CMK (cell line): ENCODE measurements at places on chromosomes 11 and 22.

DNA sequence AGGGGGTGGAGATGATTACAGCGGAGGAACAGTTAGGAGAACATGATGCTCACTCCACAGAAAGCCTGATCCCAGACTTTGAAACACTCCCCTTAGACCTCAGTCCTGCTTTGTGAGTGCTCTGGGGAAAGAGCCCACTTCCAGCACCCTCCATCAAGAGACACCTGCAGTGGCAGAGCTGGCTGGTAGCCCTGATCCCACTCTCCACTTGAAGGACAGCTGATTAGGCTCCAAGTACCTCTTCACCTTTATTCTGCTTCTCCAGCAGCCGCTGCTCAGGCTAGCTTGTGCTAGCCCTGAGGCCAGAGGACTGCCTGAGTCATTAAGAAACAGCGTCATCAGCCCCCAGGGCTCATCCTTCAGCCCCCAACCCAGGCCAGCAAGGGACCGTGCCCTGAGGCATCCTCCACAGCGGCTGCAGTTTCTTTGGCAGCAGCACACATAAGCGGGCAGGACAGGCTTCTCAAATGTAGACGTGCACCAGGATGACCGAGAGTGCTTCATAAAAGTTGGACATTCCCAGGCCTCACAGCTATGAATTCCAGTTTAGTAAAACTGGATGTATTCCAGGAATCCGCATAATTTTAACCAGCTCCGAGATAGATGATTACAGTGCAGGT is 146.0 kb upstream of the TBCEL start:
- DNase-seq = no peak

- no peak for DNase-seq
Measured at GRCh38 chr11:126544108-126545056, 188.9 kb downstream of the ST3GAL4 start.

GRCh38 chr11:120258661-120259060 is 18.7 kb downstream of the POU2F3 start:
- DNase-seq = no peak

DNA sequence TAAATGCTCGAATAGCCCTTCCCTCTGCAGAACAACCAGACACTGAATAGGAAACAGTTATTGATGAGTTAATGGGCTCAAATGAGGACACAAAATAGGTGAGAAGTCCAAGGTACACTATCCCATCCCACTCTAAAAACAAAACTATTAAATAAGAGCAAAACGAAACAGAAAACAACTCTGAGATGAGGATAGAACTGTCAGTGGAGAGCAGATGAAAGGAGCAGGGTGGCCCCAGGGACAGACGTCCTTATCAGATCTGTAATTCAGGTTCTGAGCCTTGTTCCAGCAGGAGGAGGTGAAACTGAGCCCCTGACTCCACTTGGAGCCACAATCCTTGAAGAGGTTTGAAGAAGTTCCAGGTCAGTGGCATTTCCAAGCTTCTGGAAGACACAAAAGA is 8.5 kb upstream of the SNX19 start:
- DNase-seq = no peak

DNA sequence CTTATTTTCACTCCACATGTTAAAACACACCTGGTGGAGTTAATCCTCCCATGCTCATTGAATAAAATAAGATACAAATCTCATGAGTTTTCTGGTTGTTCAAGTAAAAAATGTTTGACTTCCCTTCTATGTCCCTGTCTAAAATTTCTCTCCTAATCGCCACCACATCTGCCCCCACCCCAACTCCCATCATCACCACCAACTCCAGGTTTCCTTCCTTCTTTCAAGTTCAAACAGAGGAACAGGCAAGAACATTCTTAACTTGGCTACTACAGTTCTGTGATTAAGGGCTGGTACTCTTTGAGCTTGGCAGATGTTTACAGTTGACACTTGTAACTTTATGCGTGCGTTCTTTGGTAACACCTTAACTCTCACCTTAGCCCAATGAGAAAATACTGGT is 9.1 kb upstream of the PSMA1 start:
- DNase-seq = no peak

DNA sequence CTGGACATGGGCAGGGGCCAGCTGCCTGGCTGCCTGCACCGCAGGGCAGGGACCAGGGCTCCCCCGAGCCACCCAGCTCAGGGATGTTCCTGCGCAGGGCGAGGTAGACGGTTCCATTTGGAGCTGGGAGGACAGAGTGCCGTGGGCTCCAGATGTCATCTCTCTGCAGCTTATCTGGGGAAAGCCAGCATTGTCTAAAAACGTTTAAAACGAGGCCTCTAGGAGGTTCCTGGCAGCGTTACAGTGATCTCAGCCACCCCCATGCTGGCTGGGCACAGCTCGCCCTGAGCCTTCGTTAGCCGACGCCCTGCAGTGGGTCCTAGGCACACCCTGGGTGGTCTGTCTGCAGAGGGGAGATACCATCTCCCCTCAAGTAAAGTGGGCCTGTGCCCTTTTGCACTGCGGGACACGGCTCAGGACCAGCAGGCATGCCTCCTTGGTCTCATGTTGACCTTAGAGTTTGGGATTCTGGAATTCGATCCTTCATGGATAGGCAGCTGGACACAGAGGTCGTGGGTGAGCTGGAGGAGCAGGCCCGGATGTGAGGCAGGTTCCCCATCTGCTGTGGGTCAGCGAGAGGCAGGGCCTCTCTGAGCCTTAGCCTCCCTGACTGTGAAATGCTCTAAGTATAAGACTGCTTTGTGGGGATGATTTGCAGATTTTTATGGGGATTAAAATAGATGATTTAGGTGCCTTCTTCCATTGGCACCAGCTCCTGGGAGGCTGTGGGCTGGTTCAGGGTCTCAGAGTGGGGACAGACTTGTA is 14.1 kb downstream of the SYNGR1 start:
- peak; percentile 21 for DNase-seq

- peak; percentile 79 for DNase-seq
Measured at GRCh38 chr22:29799217-29799680, 32.1 kb downstream of the UQCR10 start.

DNA sequence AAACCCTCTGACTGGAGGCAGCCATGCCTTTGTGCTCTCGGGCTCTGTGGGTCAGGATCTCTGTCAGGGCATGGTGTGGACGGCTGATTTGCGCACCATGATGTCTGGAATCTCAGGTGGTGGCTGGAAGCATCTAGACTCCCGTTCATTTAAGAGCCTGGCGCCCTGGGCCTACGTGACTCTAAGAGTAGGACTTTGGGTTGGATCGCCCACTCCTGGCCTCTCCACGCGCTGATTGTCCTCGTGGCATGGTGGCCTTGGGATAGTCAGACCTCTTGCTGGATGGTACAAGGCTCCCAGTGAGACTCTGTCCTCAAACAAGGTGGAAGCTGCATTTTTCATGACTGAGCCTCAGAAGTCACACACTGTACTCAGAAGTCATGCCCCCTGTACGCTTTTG is 224.3 kb downstream of the TBC1D22A start:
- DNase-seq = no peak

- DNase-seq = no peak
Measured at GRCh38 chr11:117217141-117218084, 14.5 kb downstream of the PCSK7 start.

DNA sequence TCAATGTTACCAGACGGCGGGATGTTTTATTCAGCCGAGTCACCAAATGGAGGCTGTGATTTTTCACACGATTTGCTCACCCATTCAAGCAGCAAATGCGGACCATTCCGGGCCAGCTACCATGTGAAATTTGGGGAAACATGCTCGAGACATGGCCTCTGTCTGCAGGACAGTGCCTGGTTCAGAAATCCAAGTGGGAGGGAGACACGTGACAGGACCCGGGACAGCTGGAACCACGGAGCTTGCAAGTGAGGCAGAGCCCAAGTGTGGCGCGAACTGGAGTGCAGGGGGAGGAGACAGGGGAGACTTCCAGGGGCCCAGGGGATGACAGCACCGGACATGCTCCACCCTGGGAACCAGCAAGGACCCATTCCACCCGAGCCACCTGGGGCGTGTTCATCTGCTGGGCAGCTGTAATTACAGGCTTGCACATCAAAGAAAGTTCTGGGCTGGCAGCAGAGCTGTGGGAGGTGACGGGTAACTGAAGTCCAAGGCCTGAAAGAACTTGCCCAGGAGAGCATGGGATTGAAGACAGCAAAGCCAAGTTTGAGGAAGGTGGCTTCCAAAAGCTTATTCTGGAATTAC is 16.5 kb downstream of the CERK start:
- DNase-seq = no peak

DNA sequence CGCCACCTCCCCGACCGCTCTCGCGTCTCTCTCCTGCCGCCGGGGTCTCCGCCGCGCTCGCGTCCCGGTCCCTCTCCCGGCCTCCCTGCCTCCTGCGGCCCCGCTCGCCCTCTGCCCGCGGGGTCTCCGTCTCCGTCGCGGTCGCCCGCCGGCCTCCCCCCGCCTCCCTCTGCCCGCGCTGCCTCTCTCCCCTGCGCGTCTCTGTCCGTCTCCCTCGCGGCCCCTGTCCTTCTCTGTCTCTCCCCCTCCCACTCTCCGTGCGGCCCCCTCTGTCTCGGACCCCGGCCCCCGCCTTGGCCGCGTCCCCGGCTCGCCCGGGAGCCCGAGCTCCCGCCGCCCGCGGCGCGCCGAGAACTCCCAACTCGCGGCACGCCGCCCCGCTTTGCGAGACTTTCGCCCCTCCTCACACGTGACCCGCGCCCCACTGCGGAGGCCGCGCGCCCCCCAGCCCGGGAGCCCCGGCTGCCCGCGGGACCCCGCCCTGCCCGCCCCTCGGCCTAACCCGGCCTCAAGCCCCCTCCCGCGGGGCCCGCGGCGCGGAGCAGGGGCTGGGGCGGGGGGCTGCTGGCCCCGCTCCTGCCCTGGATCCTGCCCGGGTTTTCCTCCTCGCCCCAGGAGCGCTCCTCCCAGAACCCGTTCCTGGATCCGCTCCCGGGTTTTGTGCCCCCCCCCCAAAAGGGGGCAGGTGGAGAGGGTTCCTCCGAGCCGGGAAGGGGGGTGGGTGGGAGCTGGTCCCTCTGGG is 702 bp upstream of the KCNJ4 start:
- no peak for DNase-seq

GRCh38 chr11:72634472-72635095 is 39.6 kb downstream of the PDE2A start:
- no peak for DNase-seq

- no peak for DNase-seq
Measured at GRCh38 chr11:132464003-132464342, 1068.3 kb downstream of the OPCML start.

DNA sequence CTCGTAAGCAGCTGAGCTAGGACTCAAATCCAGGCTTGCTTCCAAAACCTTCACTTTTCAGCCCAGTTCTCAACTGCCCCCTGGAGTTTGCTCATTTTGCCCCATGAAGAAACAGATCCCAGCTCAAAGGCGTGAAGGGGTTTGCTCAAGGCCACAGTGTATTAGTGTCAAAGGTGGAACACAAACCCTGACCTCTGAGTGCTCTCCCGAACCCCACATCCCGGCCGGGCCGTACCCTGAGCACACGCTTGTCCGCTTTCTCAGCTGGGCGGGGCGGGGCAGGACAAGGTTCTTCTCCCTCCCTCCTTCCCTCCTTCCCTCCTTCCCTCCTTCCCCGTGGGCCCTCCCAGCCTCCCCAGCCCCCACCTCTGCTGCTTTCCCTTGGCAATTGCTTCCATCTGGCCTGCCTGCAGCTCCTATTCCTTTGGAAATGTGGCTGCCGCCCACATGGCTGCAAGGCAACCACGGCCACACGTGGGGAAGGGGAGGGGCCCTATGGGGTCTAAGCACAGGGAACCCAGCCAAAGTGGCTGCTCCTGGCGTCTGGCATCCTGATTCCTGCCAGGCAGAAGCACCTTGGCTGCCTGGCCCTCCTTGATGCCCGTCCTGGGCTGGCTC is 4.1 kb downstream of the ST3GAL4 start:
- DNase-seq = no peak

GRCh38 chr11:130908770-130909625 is 7.3 kb downstream of the SNX19 start:
- no peak for DNase-seq

- no peak for DNase-seq
Measured at GRCh38 chr22:27650572-27650971, 151.0 kb downstream of the MN1 start.
